NB4 (cell line): ENCODE measurements at places on chromosomes 6 and 20.

DNA sequence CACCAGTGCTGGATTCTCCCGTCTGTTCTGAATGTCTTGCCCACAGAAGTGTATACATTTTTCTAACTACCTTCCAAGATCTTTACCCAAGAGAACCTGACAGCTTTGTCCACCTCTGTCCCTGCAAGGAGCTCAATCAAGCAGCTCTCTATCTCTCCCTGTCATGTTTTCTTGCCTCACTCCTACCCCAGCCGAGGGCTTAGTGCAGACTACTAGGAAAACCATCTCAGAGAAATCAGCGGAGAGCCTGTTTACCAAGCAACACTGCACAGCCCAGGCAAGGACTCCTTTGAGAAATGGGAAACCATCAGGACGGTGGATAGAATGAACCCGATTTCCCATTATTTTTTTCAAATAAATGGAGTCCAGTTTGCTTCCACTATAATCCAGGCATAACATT lies 250.7 kb upstream of the JARID2 start:
- no peak for DNase-seq

- no peak for DNase-seq
Observed at GRCh38 chr6:166862978-166863530, 93.3 kb downstream of the RNASET2 start.

- peak; percentile 97 for DNase-seq
Observed at GRCh38 chr20:5674176-5674660, 76.0 kb upstream of the SHLD1 start.

- no peak for DNase-seq
Observed at GRCh38 chr6:38452816-38453660, 186.7 kb downstream of the BTBD9 start.

GRCh38 chr6:22062807-22063408 lies 233.9 kb downstream of the PRL start:
- peak; percentile 42 for DNase-seq

GRCh38 chr6:45540375-45540920 lies 162.7 kb upstream of the SUPT3H start:
- DNase-seq = no peak

- peak; percentile 31 for DNase-seq
Observed at GRCh38 chr6:74114428-74114827, 418.4 kb downstream of the CD109 start.

GRCh38 chr20:16777126-16777525 lies 29.0 kb downstream of the OTOR start:
- no peak for DNase-seq

DNA sequence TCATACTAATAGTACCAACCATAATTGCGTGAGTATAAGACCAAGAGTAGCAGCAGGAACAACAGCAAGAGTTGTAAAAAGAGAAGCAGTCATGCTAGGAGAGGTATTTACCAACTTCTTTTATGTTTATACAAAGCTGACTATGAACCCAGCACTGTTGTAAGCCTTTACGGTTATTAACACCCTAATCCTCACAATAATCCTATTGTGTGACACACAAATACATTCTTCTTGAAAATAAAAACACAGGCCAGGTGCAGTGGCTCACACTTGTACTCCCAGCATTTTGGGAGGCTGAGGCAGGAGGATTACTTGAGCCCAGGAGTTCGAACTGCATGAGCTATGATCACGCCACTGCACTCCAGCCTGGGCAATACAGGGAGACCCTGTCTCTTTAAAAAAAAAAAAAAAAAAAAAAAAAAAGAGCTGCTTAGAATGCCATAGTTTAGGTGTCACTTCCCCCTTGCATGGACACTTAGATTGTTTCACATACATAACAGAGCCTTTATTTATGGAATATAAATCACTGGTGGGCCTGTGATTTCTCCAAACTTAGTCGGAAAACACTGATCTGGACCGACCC lies 20.2 kb downstream of the HCK start:
- no peak for DNase-seq

DNA sequence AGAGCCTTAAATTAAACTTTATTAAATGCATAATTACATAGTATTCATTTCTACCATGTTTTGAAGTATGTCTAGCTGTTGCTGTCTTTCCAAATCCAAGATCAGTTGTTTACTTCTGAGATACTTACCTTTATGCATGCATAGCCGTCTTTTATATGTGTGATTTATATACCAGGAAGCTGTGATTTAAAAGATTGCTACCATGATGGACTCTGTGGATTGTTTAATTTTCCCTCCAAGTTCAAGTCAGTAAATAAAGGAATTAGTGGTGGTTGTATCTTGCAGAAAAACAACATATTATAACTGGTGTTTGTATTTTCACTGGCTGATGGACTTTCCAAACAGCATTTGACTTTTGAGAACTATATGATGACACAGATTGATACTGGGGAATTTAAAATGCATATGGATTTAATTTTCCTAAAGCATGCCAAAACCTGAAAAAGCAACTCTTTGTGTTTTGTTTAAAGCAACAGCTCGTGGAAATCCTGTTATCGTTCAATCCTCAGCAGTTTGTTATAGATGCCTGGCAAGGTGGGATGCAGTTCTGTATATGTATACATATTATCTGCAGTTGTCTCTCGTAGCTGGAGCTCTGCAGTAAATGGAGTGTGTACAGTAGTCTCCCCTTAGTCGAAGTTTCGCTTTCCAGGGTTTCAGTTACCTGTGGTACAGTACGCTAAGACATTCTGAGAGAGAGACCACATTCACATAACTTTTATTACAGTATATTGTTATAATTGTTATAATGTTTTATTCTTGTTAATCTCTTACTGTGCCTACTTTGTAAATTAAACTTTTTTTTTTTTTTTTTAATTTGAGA lies 77.1 kb downstream of the CBFA2T2 start:
- no peak for DNase-seq

DNA sequence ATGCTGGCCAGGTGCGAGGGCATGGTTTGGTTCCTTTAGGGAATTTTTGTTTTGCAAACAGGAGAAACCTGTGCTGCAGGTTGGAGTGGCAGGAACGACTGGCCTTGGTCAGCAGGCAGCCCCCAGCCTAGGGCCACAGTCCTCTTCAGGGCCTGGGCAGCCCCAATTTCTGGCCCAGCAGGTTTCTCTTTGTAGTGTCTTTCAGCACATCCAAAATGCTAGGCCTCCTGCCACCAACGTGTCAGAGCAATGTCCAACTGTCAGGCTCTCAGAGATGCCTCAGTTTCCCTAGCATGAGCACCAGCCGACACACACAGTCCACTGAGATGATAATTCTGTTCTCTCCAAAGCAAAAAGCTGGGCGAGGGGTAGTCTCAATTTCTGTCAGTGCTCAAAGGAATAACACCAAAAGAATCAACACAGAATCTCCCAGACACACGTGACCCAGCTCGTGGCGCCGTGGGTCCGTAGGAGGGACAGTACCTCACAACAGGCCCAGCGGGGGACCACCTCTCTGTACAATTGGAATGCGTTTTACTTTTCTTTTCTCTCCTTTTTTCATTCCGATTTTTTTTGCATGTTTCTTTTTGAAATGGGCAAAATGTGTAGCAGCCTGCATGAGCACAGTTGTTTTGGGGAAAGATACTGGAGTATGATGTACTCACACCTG lies 125.9 kb downstream of the TAF4 start:
- no peak for DNase-seq
